ENCODE measurements at places on chromosomes 16 and 17.

DNA sequence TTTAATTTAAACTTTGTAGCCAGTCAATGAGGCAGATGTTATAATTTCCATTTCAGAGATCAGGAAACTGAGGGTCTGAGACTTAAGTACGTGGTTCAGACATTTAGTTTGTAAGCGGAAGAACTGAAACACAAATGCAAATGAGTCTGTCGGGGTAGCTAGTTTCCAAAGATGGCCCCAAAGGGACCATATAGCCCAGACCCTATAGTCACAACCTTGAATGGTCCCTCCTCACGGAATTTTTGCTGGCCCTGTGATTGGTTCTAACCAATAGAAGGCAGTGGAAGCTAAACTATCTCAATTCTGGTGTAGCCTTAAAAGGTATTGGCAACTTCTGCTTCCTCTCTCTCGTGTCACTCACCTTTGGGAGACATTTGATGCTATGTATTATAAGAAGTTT, 7.5 kb upstream of the BCO1 start:
- DNase-seq, result no peak

GRCh38 chr16:51881731-51882130, 665.2 kb downstream of the TOX3 start:
- peak; percentile 45 for DNase-seq

GRCh38 chr16:74577882-74578366, 29.0 kb downstream of the GLG1 start:
- DNase-seq, result peak; percentile 26

DNA sequence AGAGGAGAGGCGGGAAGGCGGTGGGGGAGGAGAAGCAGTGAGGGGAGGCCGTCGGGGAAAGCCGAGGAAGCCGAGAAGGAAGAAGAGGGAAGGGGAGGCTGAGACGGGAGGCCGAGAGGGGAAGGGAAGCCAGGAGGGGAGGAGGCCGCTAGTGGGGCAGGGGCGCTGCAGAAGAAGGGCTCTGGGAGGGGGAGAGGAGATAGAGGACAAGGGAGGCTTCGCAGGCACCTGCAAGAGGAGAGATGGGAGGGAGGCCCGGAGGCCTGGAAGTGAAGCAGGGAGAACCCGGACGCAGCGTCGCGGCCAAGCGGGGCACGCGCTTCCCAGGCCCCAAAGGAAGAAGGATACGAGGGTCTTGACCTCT, 2.3 kb downstream of the C17orf58 start:
- DNase-seq, result peak; percentile 12

- DNase-seq, result peak; percentile 69
Observed at GRCh38 chr17:63774141-63774968, at the start of gene DDX42. Gene DDX42 (plus strand): TSS chr17:63774170. CDS start chr17:63787050, 12,880 bp downstream.

GRCh38 chr17:17570140-17570797, 21.2 kb downstream of the PEMT start:
- DNase-seq, result peak; percentile 32

- no peak for DNase-seq
Observed at GRCh38 chr16:20976576-20976975, 76.0 kb downstream of the LYRM1 start.

GRCh38 chr17:42598905-42599304, 10.3 kb downstream of the RETREG3 start:
- DNase-seq, result peak; percentile 35

- no peak for DNase-seq
Observed at GRCh38 chr17:61386251-61386650, 13.4 kb upstream of the TBX2 start.

GRCh38 chr17:74380086-74380958, 13.0 kb downstream of the GPR142 start:
- DNase-seq, result no peak

DNA sequence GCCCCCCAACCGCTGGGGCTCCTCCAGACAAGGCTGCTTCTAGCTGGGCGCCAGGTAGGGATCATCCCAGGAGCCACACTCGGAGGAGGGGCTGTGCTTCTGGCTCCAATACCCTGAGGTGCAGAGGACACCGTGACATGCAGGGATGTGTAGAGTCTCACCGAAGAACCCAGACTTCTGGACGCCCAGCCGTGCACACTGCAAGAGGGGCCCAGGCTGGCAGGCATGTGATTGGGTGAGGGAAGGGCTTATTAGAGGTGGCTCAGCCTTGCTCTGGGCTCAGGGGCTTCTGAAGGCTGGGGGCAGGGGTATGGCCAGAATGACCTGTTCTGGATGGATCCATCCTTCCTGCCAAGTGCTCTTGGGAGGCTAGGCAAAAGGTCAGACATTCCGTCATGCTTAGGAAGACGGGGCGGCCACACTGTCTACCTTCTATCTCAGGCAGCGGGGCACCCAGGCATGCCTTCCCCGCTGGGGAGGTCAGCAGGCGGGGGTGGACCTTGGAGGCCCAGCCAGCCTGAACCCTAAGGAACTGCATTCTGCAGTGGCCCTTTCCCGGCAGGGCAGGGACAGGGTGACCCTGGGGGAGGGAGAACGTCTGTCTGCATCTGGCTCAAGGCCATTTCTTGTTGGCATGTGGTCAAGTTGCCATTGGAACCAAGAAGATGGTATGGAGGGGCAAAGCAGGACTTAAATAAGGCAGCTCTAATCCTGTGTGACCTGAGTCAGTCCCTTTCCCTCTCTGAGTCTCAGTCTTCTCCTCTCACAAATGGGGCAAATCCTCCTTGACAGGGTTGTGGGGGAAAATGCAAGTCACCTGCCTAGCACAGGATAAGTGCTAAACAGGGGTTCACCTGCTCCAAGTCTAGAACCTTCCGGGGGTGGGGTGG, 5.8 kb upstream of the ADGRG1 start:
- DNase-seq, result no peak

Data from cardiac fibroblast (primary cell).